ENCODE measurements at places on chromosomes 12 and 14.

- no peak for DNase-seq
Measured at GRCh38 chr12:47852096-47852571, 32.4 kb upstream of the HDAC7 start.

- DNase-seq = no peak
Measured at GRCh38 chr12:56104815-56105608, 653 bp downstream of the PA2G4 start.

DNA sequence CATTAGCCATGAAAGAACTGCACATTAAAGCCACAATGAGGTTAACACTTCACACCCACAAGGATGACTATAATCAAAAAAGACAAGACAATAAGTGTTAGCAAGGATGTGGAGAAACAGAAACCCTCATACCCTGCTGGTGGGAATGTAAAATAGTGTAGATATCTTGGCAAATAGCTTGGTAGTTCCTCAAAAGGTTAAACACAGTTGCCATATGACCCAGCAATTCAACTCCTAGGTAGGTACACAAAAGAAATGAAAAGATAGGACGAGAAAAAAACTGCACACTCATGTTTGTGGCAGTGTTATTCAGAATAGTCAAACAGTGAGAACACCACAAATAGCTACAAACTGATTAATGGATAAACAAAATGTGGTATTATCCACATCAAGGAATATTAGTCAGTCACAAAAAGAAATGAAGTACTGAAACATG, 93.5 kb downstream of the ATXN2 start:
- DNase-seq = no peak

DNA sequence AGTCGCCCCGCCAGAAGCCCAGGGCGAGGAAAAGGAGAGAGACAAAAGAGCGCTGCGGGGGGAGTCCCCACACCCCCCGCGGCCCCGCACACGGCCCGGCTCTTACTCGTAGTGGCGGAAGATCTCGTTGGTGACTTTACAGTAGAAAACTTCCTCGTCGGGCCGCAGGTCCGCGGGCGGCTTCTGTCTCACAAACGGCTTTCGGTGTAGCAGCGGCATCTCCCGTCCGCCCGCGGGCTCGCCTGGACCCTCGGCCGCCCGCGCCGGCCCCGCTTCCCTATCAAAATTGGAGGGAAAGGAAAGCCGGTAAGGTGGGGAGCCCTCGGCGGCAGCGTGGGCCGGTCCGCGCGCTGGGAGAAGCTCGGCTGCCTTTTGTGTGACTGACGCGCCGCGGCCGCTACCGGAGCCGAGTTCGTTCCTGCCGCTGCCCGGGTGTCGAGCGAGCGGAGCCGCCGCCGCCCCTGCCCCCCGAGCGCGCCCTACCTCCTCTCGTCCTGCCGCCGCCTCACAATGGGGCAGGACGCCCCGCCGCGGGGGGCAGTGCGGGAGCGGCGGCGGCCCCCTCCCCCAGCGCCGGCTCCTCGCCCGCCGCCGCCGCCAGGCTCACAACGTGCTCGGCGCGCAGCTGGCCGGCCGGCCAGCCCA, 652 bp downstream of the BAZ1A start:
- peak; percentile 95 for DNase-seq

DNA sequence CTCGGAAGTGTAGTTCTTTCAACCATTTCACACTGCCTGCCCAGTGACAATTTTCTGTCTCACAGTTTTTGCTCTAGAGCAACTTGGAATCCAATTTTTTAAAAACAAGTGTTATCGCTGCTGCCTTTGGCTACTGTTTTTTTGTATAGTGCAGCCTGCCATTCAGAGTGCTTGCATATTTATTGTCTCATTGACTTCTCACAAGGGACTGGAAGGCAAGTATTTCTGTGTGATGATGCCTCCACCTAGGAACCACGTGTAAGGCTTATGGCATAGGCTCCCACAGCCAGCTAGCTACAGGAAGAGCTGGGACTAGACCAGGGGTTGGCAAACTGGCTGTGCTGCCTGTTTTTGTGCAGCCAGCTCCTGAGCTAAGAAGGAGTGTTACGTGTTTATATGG, 903 bp downstream of the PARPBP start:
- no peak for DNase-seq

DNA sequence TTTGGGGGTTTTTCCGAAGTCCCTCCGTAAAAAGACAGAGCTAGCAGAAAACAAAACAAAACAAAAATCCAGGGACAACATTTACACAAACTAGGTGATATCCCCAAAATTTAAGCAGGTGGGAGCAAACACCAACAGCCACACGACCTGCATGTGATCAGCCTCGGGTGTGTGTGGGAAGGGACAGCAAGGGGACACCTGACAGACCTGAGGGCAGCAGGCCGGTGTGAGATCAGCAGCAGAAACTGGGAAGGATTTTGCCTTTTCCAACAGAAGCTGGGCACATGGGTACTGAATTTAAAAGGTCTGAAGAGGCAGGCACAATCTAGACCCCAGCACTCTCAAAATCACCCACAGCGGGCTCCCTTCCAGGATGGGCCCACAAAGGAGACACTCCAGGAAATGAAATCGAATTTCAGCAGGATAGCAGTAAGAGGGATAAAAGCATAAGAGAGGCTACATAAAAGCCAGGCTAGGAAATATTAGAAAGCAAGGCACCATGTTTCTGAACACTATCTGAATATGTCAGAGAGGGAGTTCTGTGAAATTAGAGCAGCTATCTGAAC, 36.5 kb upstream of the SELPLG start:
- peak; percentile 60 for DNase-seq

DNA sequence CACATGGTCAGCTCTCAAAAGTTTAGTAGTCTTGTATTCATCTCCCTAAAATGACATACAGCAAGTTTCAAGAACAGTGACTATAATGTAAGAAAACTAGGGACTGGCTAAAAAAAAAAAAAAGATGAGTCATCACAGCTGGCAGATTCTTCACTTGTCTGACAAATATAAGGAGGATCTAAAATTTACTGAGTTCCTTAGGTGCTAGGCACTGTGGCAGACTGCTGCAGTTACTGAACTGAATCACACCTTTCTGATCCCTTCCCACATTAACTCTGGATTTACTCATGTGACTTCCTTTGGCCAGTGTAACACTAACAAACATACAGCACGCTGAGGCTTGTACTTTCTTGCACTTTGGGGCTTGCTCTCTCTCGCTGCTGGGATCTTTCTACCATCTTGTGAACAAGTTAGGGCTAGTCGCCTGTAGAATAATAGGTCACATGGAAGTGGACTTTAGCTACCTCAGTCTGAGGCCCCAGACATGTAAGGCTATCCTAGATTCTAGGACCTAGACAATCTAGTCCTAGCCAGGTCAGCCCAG, 32.1 kb downstream of the BAZ1A start:
- DNase-seq = no peak

- no peak for DNase-seq
Measured at GRCh38 chr14:89493406-89493805, 76.4 kb upstream of the FOXN3 start.

GRCh38 chr12:46664761-46665287, 161.0 kb downstream of the SLC38A4 start:
- peak; percentile 40 for DNase-seq

DNA sequence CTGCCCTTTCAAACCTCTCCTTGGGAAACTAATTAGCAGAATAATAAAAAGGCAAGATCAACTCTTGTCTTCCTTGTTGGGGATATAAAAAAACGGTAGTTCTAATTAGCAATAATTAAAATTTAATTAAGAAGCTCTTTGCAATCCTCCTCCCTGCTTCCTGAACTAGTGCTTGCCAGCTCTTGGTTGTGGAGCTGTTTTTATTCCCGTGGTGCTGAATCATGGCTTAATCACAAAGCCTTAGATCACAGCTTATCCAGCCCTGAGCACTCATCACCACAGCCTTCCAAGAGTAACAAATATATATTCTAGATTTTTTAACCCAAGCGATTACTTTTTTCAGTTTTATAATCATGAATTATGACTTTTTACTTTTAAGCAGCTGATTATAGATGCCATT, 63.2 kb upstream of the INSM2 start:
- DNase-seq = no peak

- DNase-seq = peak; percentile 73
Measured at GRCh38 chr12:64088431-64089349, 133.4 kb downstream of the KICS2 start.

- no peak for DNase-seq
Measured at GRCh38 chr14:65361920-65362319, 50.6 kb upstream of the FUT8 start.

GRCh38 chr14:79100578-79100977, 930.4 kb downstream of the NRXN3 start:
- DNase-seq = no peak

GRCh38 chr14:90487031-90487430, 90.2 kb downstream of the CALM1 start:
- peak; percentile 64 for DNase-seq

- peak; percentile 64 for DNase-seq
Measured at GRCh38 chr14:54175298-54175942, 218.8 kb upstream of the BMP4 start.

DNA sequence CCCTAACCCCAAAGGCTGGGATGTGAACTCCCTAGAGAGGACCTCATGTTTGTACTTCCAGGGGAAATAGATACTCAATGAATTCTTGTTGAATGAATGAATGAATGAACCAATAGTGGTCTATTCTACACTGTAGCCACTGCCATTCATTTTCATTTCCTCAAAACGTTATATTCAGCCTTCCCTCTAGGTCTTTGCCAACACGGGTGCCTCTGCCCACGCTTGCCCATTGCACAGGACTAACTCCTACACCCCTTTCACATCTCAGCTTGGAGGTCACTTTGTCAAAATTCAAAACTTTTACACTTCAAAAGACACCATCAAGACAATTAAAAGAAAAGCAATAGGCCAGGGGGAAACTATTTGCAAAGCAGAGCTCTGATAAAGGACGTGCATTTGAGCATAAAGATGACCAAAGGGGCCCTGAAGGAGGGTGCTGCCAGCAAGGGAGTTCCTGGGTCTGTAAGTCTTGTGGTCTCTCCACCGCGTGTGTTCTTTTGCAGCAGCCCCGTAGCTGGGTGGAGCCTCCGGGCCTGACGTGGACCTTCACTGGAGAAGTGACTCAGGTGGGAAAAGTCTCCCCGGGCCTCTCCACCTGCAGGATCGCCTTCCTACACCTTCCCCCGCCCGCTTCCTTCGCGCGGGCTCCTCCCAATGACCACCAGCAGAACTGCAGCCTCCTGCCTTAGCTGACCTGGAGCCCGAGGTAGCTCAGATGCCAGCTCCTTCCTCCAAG, 31.5 kb downstream of the TMEM63C start:
- DNase-seq = peak; percentile 42

DNA sequence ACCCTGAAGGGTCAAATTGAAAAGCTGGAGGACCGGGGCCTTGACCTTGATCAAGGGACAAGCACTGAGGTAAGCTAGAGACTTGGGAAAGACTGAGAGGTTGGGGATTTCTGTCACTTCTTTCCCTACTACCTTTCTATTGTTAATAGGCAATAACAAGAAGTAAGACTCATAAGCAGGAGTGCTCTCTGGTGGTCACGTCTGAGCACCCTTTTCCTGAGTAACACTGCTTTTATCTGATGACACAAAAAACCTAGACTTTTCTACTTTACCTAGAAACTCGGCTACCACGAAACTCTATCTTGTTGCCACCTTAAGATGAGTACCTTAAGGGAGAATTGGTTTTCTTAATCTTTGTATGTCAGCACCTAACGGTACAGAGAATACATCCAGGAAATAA, 35.5 kb upstream of the PPFIBP1 start:
- no peak for DNase-seq

GRCh38 chr12:110697236-110697635, 8.3 kb upstream of the HVCN1 start:
- DNase-seq = no peak

DNA sequence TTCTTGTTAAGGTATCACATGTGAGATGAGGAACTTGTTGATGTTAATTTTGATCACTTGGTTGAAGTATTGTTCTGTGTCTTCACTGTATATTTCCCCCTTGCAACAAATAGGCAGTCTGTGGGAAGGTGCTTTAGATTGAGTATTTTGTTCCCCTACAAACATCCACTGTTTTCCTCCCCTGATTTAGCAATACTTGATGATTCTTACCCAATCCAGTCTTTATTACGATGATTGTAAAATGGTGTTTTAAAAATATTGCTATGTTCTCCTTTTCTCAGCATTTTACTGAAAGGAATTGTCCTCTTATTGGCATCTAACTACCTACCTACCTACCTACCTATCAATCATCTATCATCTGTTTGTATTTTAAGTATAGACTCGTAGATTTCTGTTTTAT, 66.3 kb downstream of the ETNK1 start:
- no peak for DNase-seq

DNA sequence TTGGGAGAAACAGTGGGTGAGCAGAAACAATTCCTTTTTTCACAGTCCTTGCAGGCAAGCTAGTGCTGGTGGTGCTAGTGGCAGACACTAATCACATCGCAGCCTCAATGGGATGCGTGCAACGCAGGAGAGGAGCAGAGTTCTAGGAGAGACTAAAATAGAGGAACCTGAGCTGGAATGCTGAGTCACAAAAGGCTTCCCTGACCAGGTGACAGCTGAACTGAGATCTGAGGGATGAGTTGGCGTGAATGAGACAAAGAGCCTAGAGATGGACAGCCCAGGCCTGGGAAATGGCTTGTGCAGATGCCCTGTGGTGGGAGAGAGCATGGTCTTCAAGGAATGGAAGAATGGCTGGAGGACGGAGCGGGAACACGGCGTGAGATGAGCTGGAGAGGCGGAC, 25.8 kb downstream of the ACADS start:
- no peak for DNase-seq

DNA sequence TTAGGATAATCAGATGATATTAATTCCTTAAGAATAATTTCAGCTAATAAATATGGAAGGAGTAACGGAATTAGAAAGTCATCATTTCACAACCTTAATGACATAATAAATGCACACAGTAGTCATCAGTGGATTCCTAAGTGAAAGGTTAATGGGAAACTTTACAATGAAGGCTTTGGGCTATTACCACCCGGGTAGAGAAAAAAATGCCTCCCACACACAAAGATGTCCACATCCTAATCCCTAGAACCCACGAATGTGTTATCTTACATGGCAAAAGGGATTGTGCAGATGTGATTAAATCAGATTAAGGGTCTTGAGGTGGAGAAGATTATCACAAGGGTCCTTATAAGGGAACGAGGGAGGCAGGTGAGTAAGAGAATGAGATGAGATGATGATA, 5.6 kb downstream of the TMED10 start:
- no peak for DNase-seq

- no peak for DNase-seq
Measured at GRCh38 chr12:109847142-109847735, 14.0 kb upstream of the TRPV4 start.
